Activated naive CD8-positive, alpha-beta T cell treated with anti-CD3 and anti-CD28 coated beads, Interleukin-2, amount 10 ng/mL, durations not matched to agents 7 days and 5 days (primary cell): ENCODE measurements at places on chromosomes 4 and X. TPM values are rescaled to one million over a fixed set of nuclear protein-coding genes. Genes with fewer than 3 reads are reported as not detected.

GRPEL1 gene
- 36.3 TPM for total RNA-seq

UCHL1 gene
- total RNA-seq: 1.5 TPM

EPHA5 gene
- total RNA-seq: not detected

TMEM35A gene
- total RNA-seq: not detected

SOD3 gene
- not detected for total RNA-seq

NHS gene
- total RNA-seq: 1.8 TPM

GC gene
- not detected for total RNA-seq

HGFAC gene
- not detected for total RNA-seq

WDR17 gene
- 1.2 TPM for total RNA-seq

- no peak overlapping the region for H3K27ac ChIP-seq
- no peaks in the 10 kb centered on the region for H3K27me3 ChIP-seq
- DNase-seq: no peak
- no peak overlapping the region for H3K4me3 ChIP-seq
- no peaks in the 10 kb centered on the region for H3K36me3 ChIP-seq
- no peaks in the 10 kb centered on the region for H3K4me1 ChIP-seq
These were observed 777.7 kb downstream of the STIM2 start for GRCh38 chr4:27638163-27638915.

- H3K4me1 ChIP-seq: no peaks in the 10 kb centered on the region
- H3K36me3 ChIP-seq: peaks cover 5% of the 10 kb centered on the region
- H3K27ac ChIP-seq: no peak overlapping the region
These were observed 22.5 kb downstream of the APOOL start for GRCh38 chrX:85026170-85026569.

DNA sequence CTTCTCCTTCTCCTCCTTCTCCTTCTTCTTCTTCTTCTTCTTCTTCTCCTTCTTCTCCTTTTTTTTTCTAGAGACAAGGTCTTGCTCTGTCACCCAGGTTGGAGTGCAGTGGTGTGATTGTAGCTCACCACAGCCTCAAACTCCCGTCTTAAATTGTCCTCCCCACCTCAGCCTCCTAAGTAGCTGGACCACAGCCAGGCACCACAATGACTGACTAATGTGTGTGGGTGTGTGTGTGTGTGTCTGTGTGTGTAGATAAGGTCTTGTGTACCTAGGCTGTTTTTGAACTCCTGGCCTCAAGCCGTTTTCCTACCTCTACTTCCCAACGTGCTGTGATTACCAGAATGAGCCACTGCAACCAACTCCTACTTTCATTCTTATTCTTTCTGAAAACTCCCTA, 390.9 kb downstream of the ADAM29 start:
- no peaks in the 10 kb centered on the region for H3K27me3 ChIP-seq
- H3K4me1 ChIP-seq: no peaks in the 10 kb centered on the region
- H3K4me3 ChIP-seq: no peak overlapping the region
- H3K27ac ChIP-seq: no peak overlapping the region

DNA sequence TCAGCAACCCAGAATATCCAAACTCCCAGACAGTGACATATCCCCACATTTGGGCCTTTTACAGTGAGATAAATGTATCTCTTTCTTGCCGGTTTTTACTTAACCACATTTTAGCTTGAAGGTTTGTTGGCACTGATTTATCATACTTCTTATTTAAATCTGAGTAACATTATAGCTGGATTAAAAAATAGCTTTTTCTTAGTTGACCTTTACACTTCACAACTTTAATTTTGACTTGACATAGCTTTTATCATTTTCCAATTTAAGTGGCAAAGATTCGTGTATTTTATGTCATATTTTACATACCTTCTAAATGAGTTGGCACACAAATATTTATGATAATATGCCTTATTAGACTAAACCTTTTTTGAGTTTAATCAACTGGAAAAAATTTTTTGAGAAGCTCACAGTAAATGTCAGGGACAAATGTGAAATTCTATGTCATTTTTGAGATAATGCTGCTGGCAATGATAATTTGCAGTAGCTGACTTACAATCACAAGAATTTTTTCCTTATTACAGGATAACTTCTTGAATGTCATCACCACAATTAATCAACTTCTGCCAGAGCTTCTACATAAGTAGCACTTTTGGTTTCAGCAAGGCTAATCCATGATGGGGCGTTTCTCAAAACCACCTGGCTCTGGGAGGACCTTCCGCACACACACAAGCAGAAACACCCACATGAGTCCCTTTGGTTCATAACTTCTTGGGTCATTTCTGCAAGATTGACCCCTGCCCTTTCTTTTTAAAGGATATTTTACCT, 80.3 kb downstream of the SYTL5 start:
- no peaks in the 10 kb centered on the region for H3K4me1 ChIP-seq
- no peaks in the 10 kb centered on the region for H3K27me3 ChIP-seq
- no peak for DNase-seq
- H3K27ac ChIP-seq: no peak overlapping the region
- no peaks in the 10 kb centered on the region for H3K36me3 ChIP-seq
- H3K4me3 ChIP-seq: no peak overlapping the region

DNA sequence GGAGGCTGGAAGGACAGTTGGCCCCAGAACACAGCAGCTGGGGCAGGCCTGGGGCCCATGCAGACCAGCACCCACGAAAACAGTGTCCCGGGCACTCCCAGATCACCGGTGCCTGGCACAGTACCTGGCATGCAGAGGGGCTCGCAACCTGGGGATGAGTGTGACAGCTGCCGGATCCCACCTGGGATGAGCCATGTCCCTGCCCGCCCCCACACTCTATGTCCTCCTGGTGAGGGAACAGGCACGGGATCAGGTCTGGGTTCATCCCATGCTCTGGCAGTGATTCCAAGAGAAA, 22.8 kb upstream of the PPP2R2C start:
- no peaks in the 10 kb centered on the region for H3K36me3 ChIP-seq
- no peak overlapping the region for H3K27ac ChIP-seq
- DNase-seq: no peak
- peaks cover 9% of the 10 kb centered on the region for H3K27me3 ChIP-seq
- H3K4me1 ChIP-seq: no peaks in the 10 kb centered on the region

GRCh38 chrX:134718105-134718965, 60.1 kb upstream of the PLAC1 start:
- peak; percentile 22 for DNase-seq
- peaks cover 12% of the 10 kb centered on the region for H3K4me1 ChIP-seq
- H3K27me3 ChIP-seq: no peaks in the 10 kb centered on the region
- H3K27ac ChIP-seq: peak overlapping the region; percentile 84
- H3K36me3 ChIP-seq: peaks cover 3% of the 10 kb centered on the region

DNA sequence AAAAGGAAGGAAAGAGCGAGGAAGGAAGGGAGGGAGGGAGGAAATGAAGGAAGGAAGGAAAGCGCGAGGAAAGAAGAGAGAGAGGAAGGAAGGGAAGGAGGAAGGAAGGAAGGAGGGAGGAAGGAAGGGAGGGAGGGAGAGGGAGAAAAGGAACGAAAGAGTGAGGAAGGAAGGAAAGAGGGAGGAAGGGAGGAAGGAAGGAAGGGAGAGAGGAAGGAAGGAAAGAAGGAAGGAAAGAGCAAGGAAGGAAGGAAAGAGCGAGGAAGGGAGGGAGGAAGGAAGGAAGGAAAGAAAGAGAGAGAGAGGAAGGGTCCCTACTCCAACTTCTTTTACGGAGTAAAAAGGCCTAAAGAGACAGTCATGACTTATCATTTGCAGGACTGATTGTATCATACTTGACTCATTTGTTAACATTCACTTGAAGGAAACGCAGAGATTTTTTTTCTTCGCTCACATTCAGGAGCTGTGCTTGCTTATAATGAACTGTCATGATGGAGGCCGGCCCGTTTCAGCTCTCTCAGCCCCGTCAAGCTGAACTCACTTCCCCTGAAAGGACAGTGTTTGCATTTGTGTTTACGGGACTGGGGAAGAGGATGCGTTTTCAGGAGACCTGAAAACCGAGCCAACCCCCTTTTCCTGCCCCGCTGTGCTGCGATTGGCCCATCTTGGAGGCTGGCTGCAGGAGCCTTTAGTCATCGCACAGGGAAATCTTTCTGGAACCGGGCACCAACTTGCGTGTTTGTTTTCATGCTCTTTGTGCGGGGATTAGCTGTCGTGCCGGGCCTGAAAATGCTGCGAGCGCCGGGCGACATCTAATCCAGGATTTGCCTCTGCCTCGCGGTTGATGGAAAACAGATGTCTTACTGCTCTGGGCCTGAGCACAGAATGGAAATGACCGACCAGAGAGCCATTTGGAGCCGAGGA, 17.8 kb downstream of the TRIM2 start:
- DNase-seq: peak; percentile 41
- H3K4me3 ChIP-seq: peak overlapping the region; percentile 77
- peaks cover 2% of the 10 kb centered on the region for H3K36me3 ChIP-seq
- no peak overlapping the region for H3K27ac ChIP-seq

DNA sequence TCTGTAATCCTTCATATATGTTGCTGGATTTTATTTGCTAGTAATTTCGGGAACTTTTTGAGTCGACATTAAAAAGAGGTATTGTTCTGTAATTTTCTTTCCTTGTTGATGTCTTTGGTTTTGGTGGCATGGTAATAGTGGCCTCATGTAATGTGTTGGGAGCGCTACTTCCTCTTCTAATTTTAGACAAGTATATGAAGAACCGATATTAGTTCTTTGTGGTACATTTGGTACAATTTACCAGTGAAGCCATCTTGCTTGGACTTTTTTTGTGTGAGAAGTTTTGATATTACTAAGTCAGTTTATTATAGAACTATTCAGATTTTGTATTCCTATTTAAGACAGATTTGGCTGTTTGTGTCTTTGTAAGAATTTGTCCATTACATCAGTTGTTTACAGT, 669.2 kb upstream of the AADAT start:
- DNase-seq: no peak
- no peak overlapping the region for H3K4me3 ChIP-seq
- no peaks in the 10 kb centered on the region for H3K36me3 ChIP-seq
- H3K4me1 ChIP-seq: no peaks in the 10 kb centered on the region
- no peaks in the 10 kb centered on the region for H3K27me3 ChIP-seq

DNA sequence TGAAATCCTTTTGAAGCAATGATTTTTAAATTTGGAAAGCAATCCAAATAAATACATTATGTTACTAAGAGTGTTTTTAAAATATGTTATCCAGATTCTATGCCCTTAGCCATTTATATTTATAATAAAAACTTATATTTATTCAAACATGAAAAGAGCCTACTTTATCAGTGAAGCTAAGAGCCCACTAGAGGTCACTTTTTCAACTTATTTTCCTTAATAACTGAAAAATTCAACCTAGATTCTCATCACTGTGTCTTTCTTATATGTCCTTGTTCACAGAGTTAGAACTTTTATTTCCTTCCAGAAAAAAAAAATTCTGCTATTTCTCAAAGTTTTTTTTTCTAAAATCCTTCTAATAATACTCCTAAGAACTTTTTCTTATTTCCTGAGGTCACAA, 23.9 kb downstream of the PRDM8 start:
- no peaks in the 10 kb centered on the region for H3K36me3 ChIP-seq
- no peak overlapping the region for H3K4me3 ChIP-seq
- DNase-seq: no peak

- no peak overlapping the region for H3K4me3 ChIP-seq
- DNase-seq: no peak
- peaks cover 3% of the 10 kb centered on the region for H3K27me3 ChIP-seq
- H3K36me3 ChIP-seq: no peaks in the 10 kb centered on the region
- H3K27ac ChIP-seq: no peak overlapping the region
These were observed 108.5 kb downstream of the FAM53A start for GRCh38 chr4:1575418-1576303.

GRCh38 chr4:154625971-154626370, 13.5 kb upstream of the FGG start:
- no peak overlapping the region for H3K4me3 ChIP-seq
- H3K36me3 ChIP-seq: no peaks in the 10 kb centered on the region
- H3K27me3 ChIP-seq: peaks cover 22% of the 10 kb centered on the region
- no peak for DNase-seq
- no peak overlapping the region for H3K27ac ChIP-seq
- H3K4me1 ChIP-seq: no peaks in the 10 kb centered on the region

DNA sequence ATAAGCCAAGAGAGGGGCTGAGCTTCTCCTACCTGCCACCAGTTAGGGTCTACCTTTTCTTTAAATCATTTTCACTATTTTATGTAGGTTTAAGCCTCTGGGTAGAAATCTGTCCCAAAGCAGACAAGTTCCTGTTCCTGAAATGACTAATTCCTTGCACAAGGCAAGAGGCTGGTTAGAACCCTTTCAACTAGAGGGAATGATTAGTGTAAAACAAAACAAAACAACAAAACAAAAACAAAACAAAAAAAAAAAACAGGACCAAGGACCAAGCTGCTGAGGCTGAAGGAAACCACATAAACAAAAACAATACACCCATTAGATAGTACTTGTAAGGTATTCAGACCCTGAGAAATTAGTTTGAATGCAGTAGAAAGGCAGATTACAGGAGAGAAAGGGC, 62.7 kb downstream of the MAML3 start:
- H3K36me3 ChIP-seq: peaks cover 2% of the 10 kb centered on the region
- no peak overlapping the region for H3K27ac ChIP-seq
- H3K4me3 ChIP-seq: no peak overlapping the region
- peaks cover 46% of the 10 kb centered on the region for H3K4me1 ChIP-seq
- peaks cover 2% of the 10 kb centered on the region for H3K27me3 ChIP-seq

GRCh38 chr4:113086172-113086695, 36.8 kb downstream of the ANK2 start:
- no peaks in the 10 kb centered on the region for H3K4me1 ChIP-seq
- no peak overlapping the region for H3K27ac ChIP-seq
- H3K4me3 ChIP-seq: no peak overlapping the region
- H3K36me3 ChIP-seq: no peaks in the 10 kb centered on the region

GRCh38 chr4:114028071-114028470, 48.6 kb upstream of the ARSJ start:
- H3K27me3 ChIP-seq: no peaks in the 10 kb centered on the region
- no peak overlapping the region for H3K27ac ChIP-seq
- no peak for DNase-seq
- no peaks in the 10 kb centered on the region for H3K4me1 ChIP-seq
- no peak overlapping the region for H3K4me3 ChIP-seq

- H3K36me3 ChIP-seq: no peaks in the 10 kb centered on the region
- H3K4me3 ChIP-seq: no peak overlapping the region
- no peaks in the 10 kb centered on the region for H3K4me1 ChIP-seq
- H3K27ac ChIP-seq: no peak overlapping the region
- H3K27me3 ChIP-seq: no peaks in the 10 kb centered on the region
- DNase-seq: no peak
These were observed 505.6 kb downstream of the RAPGEF2 start for GRCh38 chr4:159608436-159608835.

DNA sequence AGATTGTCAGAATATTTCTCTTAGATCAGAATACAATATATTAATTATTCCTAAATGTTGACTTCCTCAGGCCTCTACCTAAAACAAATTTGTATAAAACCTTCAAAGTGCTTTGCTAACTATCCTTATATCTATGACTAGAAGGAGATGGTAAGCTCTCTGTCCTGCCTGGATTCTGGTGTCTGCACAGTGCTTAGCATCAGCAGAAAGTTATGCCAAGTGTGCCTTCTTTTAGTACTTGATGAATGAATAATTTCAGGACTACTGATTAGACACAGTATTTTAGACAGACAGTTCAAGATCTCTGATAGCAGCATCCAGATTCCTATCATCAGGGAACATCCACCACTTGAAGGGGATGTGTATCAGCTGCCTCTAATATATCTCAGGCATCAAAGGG, 242.4 kb upstream of the TLL1 start:
- H3K36me3 ChIP-seq: no peaks in the 10 kb centered on the region
- DNase-seq: no peak
- no peak overlapping the region for H3K4me3 ChIP-seq
- no peaks in the 10 kb centered on the region for H3K4me1 ChIP-seq
- H3K27me3 ChIP-seq: peaks cover 2% of the 10 kb centered on the region
- H3K27ac ChIP-seq: no peak overlapping the region

- H3K4me1 ChIP-seq: no peaks in the 10 kb centered on the region
- H3K27me3 ChIP-seq: peaks cover 4% of the 10 kb centered on the region
- no peak overlapping the region for H3K4me3 ChIP-seq
- DNase-seq: no peak
- no peaks in the 10 kb centered on the region for H3K36me3 ChIP-seq
These were observed 10.7 kb downstream of the TLR3 start for GRCh38 chr4:186079694-186080093.
